ENCODE measurements at places on chromosomes 7 and 10. TPM values are rescaled to one million over a fixed set of nuclear protein-coding genes. Genes with fewer than 3 reads are reported as not detected.

DNA sequence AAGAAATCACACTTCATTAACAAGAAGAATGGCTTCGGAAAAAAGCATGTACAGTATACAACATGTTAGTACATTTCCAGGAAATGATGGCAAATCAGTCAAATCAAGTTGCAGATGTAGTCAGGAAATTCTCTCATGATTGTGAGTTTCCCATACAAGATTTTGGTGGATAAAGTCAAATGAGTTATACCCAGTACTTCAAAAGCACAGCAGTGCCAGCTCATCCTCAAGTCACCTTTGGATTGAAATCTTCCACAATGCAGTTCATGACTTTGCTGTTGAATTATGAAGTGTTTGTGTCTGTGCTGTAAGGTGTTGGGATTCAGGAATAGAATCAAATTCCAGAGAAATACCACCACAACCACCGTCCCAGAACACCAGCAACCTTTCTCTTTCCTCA, 301.3 kb upstream of the BMPER start:
- no peak overlapping the region for H3K27ac ChIP-seq
- no peak overlapping the region for H3K4me3 ChIP-seq
- H3K36me3 ChIP-seq: peaks cover 9% of the 10 kb centered on the region
- H3K4me1 ChIP-seq: no peaks in the 10 kb centered on the region
- no peaks in the 10 kb centered on the region for H3K27me3 ChIP-seq

- no peaks in the 10 kb centered on the region for H3K27me3 ChIP-seq
- no peaks in the 10 kb centered on the region for H3K4me1 ChIP-seq
Measured at GRCh38 chr10:46096909-46097575, 51.0 kb upstream of the MSMB start.

- H3K4me3 ChIP-seq: no peak overlapping the region
- no peaks in the 10 kb centered on the region for H3K4me1 ChIP-seq
- no peaks in the 10 kb centered on the region for H3K36me3 ChIP-seq
- no peak overlapping the region for H3K27ac ChIP-seq
Measured at GRCh38 chr7:15751191-15751701, 64.8 kb upstream of the MEOX2 start.

GRCh38 chr10:93261961-93262610, 188.4 kb downstream of the CYP26A1 start:
- H3K4me1 ChIP-seq: no peaks in the 10 kb centered on the region
- H3K36me3 ChIP-seq: no peaks in the 10 kb centered on the region
- no peak overlapping the region for H3K4me3 ChIP-seq
- no peaks in the 10 kb centered on the region for H3K27me3 ChIP-seq

DNA sequence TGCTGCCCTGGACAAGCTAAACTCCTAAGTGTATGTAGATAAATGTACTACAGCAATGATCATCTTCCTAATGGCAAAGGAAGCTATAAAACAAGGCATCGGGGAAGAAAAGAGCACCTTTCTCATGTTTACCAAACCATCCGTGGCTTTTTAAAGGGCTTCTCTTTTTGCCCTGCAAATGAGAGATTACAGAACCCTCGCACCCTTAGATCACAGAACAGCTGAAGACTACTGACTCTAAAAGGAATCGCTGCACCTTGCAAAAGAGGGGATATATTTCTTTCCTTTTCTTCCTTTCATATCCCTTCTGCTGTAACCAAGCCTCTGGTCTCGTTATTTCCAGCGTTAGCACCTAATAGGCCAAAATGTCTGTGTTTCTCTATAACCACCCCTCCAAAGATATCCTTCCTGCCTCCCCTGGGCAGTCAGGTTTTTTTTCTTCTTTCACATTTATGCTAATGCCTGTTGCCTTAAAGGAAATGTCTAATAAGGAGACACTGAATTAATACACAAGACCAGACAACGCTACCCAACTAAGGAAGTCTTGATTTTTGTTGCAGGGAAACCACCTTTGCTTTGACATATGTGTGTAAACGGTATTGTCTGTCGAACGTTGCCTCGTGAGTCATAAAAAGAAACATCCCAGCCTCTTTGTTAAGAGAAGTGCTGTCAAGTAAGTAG, 10.5 kb downstream of the ST8SIA6 start:
- peak; percentile 37 for DNase-seq
- H3K27ac ChIP-seq: no peak overlapping the region
- peaks cover 20% of the 10 kb centered on the region for H3K27me3 ChIP-seq
- H3K4me1 ChIP-seq: peaks cover 12% of the 10 kb centered on the region

- H3K27me3 ChIP-seq: peaks cover 3% of the 10 kb centered on the region
- H3K4me3 ChIP-seq: no peak overlapping the region
- H3K4me1 ChIP-seq: no peaks in the 10 kb centered on the region
- DNase-seq: no peak
Measured at GRCh38 chr7:121195874-121196273, 132.9 kb upstream of the WNT16 start.

DNA sequence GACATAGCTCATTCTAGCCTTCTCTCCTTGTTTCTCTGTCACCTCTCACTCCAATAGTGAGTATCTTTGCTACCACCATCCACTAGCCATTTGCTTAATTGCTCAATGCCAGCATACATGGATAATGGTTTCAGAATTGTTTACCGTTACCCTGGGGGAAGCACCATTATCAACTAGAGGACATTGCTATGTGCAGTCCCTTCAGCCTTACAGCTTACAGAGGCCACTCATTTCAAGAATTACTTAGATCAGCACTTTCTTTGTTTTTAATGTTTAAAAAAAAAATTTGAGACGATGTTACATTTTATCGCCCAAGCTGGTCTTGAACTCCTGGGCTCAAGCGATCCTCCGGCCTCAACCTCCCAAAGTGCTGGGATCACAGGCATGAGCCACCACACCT, 14.8 kb upstream of the ORAI2 start:
- no peak for DNase-seq
- no peak overlapping the region for H3K4me3 ChIP-seq
- H3K27ac ChIP-seq: peak overlapping the region; percentile 65
- peaks cover 50% of the 10 kb centered on the region for H3K36me3 ChIP-seq
- peaks cover 58% of the 10 kb centered on the region for H3K4me1 ChIP-seq

GRCh38 chr7:135755351-135755753, 6.7 kb upstream of the FAM180A start:
- H3K27ac ChIP-seq: no peak overlapping the region
- H3K4me3 ChIP-seq: no peak overlapping the region
- no peaks in the 10 kb centered on the region for H3K4me1 ChIP-seq

- peaks cover 13% of the 10 kb centered on the region for H3K4me1 ChIP-seq
- H3K36me3 ChIP-seq: no peaks in the 10 kb centered on the region
- H3K4me3 ChIP-seq: peak overlapping the region; percentile 60
- peaks cover 43% of the 10 kb centered on the region for H3K27me3 ChIP-seq
Measured at GRCh38 chr10:96513305-96513697, 425 bp downstream of the TLL2 start.

DNA sequence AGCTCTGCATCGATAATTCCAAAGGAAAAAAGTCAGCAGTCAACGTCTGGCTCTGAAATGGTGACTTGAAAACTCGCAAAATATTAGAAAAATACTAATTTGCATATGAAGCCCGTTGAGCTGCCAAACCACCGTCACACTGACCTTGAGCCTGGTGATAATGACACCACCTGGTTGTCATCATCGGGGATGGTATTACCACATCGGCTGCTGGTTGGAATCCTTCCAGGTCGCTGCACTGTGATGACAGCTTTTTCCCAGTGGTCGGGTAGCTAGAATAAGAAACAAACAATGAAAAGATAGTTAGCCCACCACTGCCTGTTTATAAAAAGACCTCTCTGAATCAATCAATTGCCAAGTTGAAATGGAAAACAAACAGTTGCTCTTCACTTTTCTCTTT, 41.6 kb downstream of the LAMB1 start:
- H3K4me1 ChIP-seq: no peaks in the 10 kb centered on the region
- H3K27ac ChIP-seq: no peak overlapping the region
- no peaks in the 10 kb centered on the region for H3K36me3 ChIP-seq
- no peak for DNase-seq
- H3K27me3 ChIP-seq: peaks cover 3% of the 10 kb centered on the region
- H3K4me3 ChIP-seq: no peak overlapping the region

GRCh38 chr10:79159141-79159651, 90.4 kb downstream of the ZMIZ1 start:
- no peak overlapping the region for H3K4me3 ChIP-seq
- H3K27ac ChIP-seq: no peak overlapping the region
- H3K36me3 ChIP-seq: no peaks in the 10 kb centered on the region
- no peaks in the 10 kb centered on the region for H3K4me1 ChIP-seq
- no peaks in the 10 kb centered on the region for H3K27me3 ChIP-seq

GRCh38 chr7:26367219-26367711, 75.6 kb downstream of the SNX10 start:
- no peak for DNase-seq
- no peak overlapping the region for H3K27ac ChIP-seq
- H3K27me3 ChIP-seq: no peaks in the 10 kb centered on the region
- H3K4me1 ChIP-seq: peaks cover 9% of the 10 kb centered on the region

GRCh38 chr7:147022056-147022455, 905.5 kb downstream of the CNTNAP2 start:
- no peaks in the 10 kb centered on the region for H3K36me3 ChIP-seq
- no peak for DNase-seq
- H3K27ac ChIP-seq: no peak overlapping the region
- no peaks in the 10 kb centered on the region for H3K4me1 ChIP-seq

DNA sequence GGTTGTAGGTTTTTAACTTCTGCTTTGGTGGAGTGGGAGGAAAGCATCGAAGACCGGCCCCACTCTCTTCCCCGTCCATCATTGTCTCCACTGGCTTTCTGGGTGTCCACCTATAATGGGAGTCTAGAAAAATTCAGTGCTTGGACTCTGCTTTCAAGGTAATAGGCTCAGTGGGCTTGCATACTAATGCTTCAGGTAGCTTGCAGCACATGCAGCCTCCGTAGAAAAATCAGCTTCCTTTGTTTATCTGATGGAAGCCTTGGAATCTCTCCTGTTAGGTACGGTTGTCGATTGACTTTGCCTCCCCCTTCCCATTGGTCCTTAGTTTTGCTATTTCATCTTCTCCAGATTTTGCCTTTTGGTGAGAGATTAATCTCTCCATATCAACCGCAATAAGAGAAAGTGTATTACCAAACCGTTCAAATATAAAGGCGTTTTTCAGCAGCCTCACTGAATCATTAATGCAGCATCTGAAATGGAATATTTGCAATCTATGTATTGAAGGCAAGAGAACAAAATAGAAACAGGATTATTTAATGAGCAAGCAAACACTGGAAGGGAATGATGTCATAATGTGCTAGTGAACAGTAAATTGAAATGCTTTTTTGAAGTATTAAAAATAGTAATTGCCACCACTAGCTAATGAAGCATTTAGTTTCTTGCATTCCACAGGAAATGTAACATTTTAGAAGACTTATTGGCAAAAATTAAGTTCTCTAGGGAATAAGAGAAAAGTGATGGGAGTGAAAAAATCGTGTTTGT, 944 bp downstream of the AVL9 start:
- no peak for DNase-seq
- no peaks in the 10 kb centered on the region for H3K27me3 ChIP-seq
- peaks cover 40% of the 10 kb centered on the region for H3K36me3 ChIP-seq
- peak overlapping the region; percentile 100 for H3K27ac ChIP-seq

DNA sequence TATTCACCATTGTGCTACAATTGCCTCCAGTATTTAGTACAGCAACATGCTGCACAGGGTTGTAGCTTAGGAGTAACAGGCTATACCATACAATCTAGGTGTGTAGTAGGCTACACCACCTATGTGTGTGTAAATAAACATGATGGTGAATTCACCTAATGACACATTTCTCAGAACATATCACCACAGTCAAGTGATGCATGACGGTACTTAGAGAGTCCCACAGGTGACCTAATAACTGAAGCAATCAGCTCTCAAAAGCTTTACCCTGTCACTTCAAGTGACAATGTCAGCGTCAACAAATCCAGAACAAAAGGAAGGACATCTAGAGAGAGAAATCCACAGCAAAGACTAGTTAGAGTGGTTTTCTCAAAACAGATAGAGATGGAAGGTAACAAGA, 38.8 kb downstream of the CCNJ start:
- no peak overlapping the region for H3K27ac ChIP-seq
- no peak overlapping the region for H3K4me3 ChIP-seq
- no peaks in the 10 kb centered on the region for H3K27me3 ChIP-seq
- H3K36me3 ChIP-seq: peaks cover 11% of the 10 kb centered on the region
- no peak for DNase-seq

The ABCB1 gene
- 8.9 TPM for total RNA-seq

The FAM170B gene
- total RNA-seq: not detected

The SAMD9 gene
- total RNA-seq: 14.6 TPM

The PRKAR2B gene
- 1.1 TPM for total RNA-seq
